Stimulated activated CD8-positive, alpha-beta memory T cell treated with anti-CD3 and anti-CD28 coated beads, Interleukin-7, amount 100 ng/mL, for 1 hour (primary cell): ENCODE measurements at places on chromosomes 4 and X.

DNA sequence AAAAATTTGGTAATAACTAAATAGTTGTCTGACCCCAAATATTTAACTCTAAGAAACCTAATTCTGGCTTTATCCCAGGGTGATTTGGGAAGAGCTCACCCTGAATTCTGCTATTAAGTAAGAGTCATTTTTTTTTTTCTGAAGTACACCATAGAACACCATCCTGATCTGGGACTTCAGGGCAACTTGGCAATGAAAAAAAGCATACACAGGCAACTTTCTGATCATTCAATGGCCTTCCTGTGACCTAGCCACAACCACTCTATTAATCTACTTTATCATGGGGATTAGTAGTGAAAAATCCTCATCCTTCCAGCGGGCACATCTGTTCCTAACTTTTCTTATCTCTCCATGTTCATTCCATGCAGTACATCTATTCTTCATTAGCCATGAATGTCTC lies 333.2 kb upstream of the MAD2L1 start:
- DNase-seq, result no peak

DNA sequence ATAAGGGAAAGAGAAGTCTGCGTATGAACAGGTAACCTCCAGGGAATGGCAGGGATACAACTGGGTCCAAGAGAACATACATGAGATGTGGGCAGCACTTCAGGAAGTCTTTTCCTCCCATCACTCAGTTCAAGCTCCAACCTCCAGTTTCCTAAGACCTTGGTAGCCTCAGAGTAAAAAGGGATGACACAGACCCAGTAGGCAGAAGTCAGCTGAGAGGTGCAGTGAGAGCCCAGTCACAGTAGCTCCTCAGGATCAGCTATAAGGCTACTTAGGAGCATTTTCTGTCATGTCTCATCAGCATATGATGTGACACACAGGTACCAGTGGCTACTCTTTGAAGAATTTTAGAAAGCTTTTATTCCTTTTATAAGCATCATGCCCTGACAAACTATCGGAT lies 12.5 kb upstream of the STS start:
- no peak for DNase-seq

DNA sequence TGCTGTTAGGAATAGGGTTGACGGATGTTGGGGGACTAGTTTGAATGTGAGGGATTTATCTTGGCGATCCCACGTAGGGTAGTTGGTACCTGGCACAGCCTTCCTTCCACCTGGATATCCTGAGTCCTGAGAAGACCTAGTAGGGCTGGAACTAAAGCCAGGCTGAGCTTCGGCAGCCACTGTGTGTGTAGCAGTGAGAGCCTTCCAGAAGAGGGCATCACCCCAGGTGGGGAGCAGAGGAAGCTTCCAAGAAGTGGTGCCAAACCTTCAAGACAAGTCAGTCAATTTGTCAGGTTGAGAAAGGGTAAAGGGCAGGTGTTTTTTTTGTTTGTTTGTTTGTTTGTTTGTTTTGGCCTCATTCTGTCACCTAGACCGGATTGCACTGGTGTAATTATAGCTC lies 1.2 kb upstream of the FGFBP2 start:
- no peak for DNase-seq

DNA sequence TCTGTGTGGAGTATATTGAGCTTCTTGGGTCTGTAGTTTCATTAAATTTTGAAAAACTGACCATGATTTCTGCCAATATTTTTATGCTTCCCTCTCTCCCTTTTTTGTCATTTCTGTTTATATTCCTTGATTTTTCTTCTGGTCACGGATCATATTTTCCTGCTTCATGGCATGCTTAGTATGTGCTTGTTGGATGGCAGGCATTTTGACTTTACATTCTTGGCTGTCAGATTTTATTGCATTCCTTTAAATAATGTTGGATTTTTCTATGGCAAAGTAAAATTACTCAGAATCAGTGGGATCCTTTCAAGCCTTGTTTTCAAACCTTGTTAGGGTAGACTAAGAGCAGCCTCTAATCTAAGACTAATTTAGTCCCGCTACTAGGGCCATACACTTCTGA lies 531.8 kb downstream of the IL15 start:
- DNase-seq, result no peak

DNA sequence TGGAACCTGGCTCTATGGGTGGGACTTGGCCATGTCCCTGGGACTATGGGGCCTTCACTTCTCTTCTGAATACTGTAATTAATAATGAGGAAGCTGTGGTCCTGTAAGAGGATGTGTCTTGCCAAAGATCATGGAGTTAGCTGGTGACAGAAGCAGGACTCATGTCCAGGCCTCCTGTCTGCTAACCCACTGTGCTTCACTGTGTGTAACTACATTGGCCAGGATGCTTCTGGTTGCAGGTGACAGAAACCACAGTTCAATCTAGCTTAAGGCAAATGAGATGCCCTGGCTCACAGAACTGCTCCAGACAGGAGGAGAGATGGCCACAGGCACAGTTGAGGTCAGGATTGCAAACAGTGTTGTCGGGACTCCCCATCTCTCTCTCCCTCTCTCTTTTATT lies 3.1 kb downstream of the MTMR1 start:
- DNase-seq, result no peak

DNA sequence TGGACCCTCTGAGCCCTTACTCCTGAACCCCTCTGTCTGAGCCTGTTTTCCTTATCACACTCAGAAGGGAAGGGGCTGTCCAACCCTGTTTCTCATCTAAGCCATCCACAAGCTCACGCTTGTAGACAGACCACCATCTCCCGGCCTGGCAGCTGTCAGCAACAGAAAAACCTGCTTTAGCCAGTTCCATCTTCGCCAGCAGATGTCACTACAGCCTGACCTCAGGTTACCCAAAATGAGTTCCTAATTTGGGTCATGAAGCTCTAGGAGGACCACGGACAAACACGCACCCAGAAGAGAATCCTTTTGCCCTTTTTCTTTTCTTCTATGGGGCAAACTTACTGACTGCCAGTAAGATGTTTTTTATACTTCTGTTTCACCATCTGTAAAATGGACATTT lies 445.4 kb downstream of the BCOR start:
- DNase-seq, result no peak

DNA sequence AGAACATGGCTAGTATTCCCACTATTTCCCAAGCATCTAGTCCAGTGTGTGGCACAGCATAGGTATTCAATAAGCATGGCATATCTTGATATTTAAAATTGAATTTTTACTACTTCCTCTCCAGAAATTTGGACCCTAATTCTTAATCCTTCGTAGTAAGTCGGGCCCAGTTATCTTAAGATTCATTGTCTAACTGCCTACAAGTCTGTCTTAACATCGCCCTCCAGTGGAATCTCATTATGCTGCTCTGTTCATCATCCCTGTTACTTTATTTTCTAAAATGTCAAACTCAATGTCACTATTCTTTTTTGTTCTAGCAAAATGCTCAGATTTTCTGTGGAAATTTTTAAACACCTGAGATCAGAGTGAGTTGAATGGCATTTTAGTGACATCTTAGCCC lies 606.2 kb downstream of the KLHL13 start:
- no peak for DNase-seq

- DNase-seq, result no peak
Observed at GRCh38 chrX:30150196-30150895, 65.0 kb upstream of the MAGEB2 start.
